ENCODE measurements at places on chromosomes 5 and 9. TPM values are rescaled to one million over a fixed set of nuclear protein-coding genes. Genes with fewer than 3 reads are reported as not detected.

Gene TNFSF8
- 0.18 TPM for total RNA-seq

Gene PKN3
- 4.2 TPM for total RNA-seq

DNA sequence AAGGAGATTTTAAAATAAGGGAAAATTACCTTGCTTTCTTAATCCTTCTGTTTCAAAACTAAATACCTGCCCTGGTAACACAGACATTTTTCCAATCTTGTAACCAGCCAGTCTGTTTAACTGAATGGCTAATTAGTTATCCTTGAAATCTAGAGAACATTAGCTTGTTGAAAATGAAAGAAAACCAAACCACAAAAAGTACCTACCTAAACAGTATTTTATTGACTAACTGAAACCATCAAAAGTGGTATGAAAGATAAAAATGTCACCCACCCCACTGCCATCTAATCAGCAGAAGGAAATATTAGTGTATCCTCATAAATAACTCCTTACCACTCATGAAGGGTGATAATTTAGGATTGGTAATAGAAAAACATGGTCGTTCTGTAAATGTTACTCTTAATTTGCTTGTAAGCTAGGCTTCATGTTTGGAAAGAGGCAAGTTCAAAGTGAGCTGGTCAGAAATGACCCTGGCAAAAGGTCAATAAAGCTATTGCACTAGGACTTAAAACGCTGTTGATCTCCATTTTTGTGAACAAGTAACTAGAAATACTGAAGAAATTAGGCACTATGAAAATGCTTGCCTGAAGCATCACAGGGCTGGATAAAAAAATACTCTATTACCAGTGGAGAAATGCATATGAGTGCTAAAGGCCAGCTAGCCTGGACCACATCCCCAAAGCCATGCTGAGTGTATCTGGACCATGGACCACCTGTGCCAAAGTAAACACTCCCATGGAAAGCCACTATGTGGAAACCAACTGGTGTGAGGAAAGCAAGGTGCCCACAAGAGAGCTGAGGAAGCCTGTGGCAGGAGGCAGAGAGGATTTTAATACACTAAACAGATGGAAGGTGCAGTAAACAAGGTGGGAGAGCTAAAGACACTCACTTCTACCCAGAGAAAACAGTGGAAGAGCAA is 8.4 kb downstream of the SEMA5A start:
- no peak for DNase-seq

DNA sequence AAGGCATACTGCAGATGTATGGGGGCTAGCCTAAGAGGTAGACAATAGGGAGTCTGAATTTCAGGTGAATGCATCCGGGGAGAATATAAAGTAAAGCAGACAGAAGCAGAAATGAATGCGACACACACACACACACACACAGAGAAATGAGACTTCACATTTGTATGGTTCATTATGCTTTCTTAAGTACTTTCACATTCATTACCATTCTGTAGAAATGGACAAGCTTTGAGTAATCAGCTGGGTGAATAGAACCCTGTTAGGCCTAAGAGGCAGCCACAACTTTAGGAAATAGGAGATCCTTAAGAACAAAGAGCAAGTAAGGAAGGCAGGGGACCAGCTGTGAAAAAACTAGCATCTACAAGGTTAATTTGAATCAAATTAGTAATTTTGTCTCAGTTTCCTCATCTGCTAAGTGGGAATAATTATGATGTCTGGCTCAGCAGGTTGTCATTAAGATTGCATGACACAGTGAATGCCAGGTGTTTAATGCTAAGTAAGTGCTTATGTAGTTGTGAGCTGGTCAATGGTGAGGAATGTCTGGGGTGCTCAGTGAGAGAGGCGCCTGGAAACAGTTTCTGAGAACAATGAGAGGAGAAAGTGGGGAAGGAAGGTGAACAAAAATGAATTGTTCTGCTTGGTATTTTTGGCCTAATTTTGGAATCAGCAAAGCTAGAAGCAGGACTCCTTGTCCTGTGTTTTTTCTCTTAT is 265.8 kb upstream of the CLINT1 start:
- DNase-seq = no peak

- peak; percentile 89 for DNase-seq
Observed at GRCh38 chr9:101486693-101487442, 46.8 kb upstream of the RNF20 start.

GRCh38 chr5:95393279-95393678 is 2.1 kb downstream of the FAM81B start:
- no peak for DNase-seq

GRCh38 chr5:57577432-57578175 is 95.0 kb upstream of the ACTBL2 start:
- DNase-seq = no peak

GRCh38 chr5:37988454-37989046 is 148.7 kb upstream of the GDNF start:
- DNase-seq = no peak

- no peak for DNase-seq
Observed at GRCh38 chr5:154278908-154279307, 88.4 kb downstream of the GALNT10 start.
